ENCODE measurements at places on chromosomes 6 and 20.

GRCh38 chr20:19008497-19008896 is 194.9 kb downstream of the SCP2D1 start:
- DNase-seq = no peak

GRCh38 chr6:140478631-140479030 is 1104.2 kb upstream of the CITED2 start:
- no peak for DNase-seq

GRCh38 chr20:36576081-36576445 is 2.7 kb downstream of the TGIF2 start:
- no peak for DNase-seq

- DNase-seq = no peak
Measured at GRCh38 chr6:149013586-149014344, 266.9 kb downstream of the UST start.

GRCh38 chr20:11347738-11348137 is 570.0 kb upstream of the BTBD3 start:
- no peak for DNase-seq

GRCh38 chr20:25280051-25280573 is 32.2 kb downstream of the PYGB start:
- no peak for DNase-seq

GRCh38 chr6:160986851-160987250 is 4.7 kb upstream of the MAP3K4 start:
- DNase-seq = no peak

- DNase-seq = no peak
Measured at GRCh38 chr20:59961423-59961822, 3.2 kb downstream of the CDH26 start.

DNA sequence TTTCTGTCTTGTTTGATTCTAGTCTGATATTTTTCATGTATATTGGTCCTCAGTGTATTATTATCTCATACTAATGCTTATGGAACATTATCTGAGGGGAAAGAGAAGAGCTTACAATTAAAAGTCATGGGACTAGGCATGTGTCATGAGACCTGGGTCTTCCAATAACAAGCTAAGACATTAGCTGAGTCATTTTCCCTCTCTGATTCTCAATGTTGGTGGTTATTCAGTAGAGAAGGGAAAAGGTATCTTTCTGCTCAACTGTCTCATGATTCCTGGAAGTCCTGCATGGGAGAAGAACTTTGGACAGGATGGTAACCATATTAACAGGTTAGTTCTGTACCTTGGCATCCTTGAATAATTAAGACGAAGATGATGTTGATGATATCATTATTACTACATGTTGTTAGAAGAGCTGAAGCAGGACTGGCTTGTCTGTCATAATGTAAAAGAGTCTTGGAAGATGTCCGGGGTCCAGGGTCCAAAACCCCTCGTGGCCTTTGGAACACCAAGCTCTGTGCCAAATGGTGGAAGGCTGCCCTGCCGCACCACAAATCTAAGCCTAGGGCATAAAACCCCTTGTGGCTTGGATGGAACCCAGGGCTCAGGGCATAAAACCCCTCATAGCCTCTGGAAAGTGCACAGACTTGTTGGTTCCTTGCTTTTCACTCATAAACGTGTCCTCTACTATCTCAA is 19.1 kb downstream of the TRIM38 start:
- DNase-seq = no peak

DNA sequence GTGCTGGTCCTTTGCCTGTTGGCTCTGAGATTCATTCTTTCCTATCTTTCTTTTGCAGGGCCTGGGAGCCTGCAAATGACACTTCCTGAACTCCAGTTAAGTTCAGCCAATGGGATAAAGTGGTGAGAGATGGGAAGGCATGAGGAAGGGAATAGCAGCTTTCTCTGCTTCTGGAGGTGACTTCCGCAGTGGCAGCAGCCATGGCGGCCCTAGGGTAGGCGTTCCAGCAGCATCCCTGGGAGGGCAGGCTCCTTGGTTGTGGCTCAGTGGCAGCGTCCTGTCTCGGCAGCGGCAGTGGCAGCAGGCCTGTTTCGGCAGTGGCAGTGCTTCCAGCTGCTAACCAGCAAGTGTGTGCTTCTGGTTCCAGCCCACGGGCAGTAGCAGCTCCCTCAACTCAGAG is 7.3 kb upstream of the MDFI start:
- DNase-seq = no peak

GRCh38 chr6:89368107-89368506 is 15.6 kb upstream of the UBE2J1 start:
- DNase-seq = no peak

DNA sequence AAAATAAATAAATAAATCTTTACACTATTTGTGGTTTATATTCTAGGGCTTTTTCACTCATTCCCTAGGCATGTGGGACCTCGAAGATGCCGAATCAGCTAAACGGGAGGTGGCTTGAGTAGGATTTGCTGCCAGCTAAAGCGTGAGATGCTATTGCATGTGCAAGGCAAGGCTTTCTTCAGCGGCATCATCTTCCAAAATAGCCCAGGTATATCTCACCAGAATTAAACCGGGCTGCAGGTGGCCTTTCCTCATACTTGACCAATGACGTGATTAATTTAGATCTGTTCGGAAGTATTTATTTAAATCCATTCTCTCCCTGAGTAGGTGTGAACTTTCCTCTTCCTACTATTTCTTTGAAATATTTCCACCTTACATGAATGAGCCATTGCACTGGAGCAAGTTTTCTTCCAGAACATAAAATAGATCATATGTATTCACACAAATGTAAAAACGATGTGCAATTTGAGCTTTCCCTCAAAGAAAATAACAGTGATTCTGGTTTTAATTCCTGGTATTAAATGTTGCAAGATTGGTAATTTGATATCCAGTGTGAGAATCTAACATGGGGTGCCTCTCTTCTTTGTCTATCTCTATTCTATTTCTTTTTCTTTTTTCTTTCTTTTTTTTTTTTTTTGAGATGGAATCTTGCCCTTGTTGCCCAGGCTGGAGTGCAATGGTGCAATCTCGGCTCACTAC is 24.3 kb upstream of the ZNF217 start:
- DNase-seq = no peak

DNA sequence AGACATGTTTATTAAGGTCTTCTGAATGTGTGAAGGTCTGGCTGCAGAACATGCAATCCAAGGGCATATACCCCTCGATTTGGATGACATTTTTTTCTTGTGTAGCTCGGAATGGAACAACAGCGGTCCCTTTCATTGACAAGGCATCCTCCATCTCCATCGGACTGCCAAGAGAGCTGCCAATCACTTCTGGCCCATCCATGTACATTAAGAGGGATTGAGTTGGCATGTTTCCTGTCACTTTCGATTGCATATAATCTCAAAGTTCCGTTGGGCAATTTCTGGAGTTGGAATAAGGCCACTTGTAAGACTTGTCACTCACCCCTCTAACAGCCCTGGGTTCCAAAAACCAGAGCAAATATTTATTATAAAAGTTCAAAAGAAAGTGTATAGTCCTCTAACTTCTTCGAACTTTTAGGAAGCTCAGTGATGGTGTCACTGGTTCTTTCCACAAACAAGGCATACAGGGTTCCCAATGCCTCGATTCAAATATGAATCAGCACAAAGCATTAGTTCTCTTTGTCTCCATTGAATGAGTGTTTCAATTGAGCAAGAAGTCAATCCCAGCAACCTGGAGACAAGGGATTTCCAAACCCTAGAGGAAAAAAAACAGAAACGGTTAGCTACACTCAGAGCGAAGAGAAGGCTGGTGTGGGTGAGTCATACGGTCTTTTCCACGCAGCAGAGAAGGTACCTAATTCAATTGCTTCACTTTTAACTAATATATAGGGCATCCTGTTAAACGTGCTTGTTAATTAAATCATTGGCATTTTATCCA is 10.9 kb downstream of the ZNF217 start:
- DNase-seq = peak; percentile 91

DNA sequence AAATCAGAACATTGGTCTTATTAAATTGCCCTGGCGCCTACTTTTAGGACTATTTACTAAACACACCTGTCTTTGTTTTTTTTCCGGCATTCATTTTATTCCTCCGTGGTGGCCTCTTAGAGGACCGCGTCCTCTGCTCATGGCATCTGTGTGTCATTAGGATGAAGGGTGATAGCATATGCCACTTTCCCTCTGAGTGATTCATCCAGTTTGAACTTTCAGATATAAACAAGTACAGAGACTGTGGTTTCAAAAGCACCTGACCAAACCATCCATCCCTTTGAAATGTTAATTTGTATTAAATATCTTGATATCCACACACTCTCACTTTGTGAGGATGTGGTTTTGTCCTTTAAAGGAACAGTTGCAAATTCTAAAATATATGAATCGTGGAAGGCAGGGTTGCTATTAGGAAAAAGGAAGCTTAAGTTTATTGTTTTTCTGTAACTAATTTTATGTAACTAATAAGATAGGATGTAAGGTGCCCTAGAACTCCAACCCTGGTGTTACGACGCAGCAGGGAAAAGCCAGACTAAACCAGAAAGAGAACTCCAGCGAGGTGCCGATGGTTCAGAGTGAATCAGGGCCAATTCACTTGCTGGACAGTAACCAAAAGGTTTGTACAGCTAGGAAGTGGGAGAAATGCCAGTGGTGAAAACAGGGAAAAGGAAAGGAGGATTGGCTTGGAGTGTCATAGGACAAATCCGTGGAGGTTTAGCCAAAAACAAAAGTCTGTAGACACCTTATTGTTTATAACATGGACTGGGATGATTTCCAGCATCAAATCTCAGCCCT is 98.7 kb downstream of the SHLD1 start:
- no peak for DNase-seq

DNA sequence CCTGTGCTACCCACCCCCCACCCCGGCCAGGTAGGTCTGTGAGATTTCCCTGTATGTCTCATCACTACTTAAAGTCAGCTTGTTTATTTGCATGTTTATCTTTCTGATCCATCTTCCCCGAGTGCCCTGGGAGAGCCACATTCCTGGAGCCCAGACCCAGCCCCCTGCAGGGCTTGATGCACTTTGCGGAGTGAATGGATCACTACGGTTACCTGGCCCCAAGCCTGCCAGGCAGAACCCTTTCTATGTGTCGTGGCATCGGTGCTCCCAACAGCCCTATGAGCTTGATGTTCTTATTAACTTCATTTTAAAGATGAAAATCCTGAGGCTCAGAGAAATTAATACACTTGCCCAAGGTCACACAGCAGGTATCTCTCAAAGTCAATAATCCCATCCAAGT is 13.6 kb upstream of the SLCO4A1 start:
- DNase-seq = no peak

GRCh38 chr6:1796706-1797529 is 187.2 kb downstream of the FOXC1 start:
- DNase-seq = no peak

DNA sequence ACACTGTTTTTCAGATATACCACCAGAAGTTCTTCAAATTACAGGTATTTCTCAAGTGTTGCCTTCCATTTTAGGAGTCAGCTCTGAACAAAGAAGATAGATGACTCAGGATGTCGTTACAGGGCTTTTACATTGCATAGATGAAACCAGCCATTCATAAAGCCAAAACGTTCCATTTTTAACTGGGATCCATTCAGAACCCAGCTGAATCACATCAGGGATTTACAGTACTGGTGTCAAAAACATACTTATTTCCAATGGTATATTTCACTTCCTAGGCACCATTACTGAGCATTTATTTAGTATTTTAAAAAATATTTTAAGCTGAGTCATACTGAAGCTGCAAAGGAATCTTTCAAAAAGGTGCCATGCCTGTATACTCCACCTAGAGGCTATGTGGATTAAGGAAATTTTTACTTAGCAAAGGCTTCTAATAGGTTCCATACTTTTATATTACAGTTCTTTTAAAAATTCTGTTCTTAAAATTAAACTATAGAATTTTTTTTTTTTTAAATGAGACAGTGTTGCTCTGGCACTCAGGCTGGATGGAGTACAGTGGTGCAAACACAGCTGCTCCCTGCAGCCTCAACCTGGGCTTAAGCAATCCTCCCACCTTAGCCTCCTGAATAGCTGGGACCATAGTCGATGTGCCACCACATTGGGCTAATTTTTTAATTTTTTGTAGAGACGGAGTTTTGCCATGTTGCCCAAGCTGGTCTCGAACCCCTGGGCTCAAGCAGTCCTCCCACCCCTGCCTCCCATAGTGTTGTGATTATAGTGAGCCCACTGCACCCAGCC is 2.6 kb downstream of the ASF1A start:
- no peak for DNase-seq

GRCh38 chr6:103002282-103002681 is 1608.8 kb downstream of the GRIK2 start:
- DNase-seq = no peak

GRCh38 chr6:41846666-41847237 is 48.4 kb downstream of the USP49 start:
- peak; percentile 79 for DNase-seq

DNA sequence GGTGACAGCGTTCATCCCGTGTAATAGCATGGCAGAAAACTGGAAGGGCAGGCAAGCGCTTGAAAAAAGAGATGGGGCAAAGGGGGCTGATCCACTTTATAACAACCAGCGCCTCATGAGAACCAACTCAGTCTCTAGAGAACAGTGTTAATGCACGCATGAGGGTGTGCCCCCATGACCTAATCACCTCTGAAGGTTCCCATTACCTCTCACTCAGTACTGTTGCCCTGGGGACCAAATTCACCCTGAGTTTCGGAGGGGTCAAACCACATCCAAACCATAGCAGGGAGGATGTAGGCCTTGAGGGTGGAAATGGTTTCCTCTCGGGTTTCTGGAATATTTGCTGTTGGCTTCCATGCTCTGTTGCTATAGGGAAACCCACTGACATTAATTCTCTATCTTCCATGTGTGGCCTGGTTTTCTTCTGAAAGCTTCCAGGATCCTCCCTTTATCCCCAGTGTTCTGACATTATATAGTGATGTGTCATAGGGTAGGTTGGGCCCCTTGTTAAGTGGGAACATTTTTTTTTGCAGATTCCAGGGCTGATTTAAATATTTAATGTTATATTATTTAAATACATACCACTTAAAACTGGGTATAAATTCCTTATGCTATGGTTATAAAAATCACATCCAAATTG is 65.2 kb downstream of the PPP1R14C start:
- DNase-seq = no peak

GRCh38 chr6:133977983-133978895 is 25.2 kb downstream of the TBPL1 start:
- DNase-seq = no peak

DNA sequence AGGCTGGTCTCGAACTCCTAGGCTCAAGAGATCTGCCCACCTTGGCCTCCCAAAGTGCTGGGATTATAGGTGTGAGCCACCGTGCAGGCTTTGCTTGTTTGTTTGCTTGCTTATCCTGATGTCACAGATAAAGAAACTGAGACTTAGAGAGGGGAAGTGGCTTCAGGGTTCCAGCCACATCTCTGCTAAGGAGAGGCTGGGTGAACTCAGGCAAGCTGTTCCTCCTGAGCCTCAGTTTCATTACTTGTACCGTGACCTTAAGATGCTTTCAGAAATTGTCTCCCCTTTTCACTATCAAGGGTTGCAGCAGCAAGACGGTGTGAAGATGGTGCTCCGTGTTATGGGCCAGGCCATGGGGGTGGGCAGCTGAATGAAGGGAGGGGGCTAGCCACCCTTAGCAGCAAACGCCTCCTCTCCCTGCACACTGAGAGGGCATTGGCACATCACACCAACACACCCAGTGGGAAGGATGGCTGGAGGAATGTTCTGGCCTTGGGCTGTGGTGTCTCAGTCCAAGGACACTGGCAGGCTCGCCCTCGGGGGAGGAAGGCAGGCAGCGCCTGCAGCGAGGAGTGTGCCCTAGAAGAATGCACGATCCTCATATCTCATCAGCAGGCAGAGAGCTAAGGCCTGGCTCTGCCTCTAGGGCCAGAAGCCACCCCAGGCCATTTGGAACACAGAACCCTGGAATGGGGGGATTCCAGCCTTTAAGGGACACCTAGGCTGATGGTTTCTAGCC is 48.2 kb upstream of the TLDC2 start:
- no peak for DNase-seq

Measured in AG09309 (cell line).